ENCODE measurements at places on chromosomes 13 and 19.

DNA sequence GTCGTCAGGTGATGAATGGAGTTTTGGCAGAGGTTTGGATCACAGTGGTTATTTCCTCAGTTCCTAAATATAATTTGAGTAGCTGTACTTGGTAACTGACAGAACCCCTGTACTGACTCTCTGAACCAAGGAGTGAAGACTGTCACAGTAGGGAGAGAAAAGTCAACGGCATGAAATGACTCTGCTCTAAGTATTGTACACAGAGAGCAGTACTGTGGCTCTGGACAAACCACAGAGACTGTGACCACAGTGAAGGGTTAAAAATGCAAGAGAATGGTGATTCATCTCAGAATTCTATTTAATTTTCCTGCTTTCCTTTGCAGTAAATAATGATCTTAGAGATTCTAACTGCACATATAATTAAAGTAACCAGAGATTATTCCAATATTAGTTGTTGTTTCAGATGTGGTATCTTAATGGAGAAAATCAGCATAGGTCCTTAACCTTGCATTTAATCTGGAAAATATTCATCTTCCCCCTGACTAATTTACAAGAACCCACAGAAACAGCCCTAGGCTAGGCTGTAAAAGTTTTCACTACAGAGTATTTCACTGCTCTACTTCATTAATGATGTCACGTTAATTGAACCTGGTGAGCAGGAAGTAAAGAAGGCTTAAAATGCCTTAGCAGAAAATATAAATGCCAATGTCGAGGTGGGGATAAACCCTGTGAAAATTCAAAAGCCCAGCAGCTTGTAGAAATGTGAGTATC is 221.9 kb downstream of the LIG4 start:
- DNase-seq, result no peak

DNA sequence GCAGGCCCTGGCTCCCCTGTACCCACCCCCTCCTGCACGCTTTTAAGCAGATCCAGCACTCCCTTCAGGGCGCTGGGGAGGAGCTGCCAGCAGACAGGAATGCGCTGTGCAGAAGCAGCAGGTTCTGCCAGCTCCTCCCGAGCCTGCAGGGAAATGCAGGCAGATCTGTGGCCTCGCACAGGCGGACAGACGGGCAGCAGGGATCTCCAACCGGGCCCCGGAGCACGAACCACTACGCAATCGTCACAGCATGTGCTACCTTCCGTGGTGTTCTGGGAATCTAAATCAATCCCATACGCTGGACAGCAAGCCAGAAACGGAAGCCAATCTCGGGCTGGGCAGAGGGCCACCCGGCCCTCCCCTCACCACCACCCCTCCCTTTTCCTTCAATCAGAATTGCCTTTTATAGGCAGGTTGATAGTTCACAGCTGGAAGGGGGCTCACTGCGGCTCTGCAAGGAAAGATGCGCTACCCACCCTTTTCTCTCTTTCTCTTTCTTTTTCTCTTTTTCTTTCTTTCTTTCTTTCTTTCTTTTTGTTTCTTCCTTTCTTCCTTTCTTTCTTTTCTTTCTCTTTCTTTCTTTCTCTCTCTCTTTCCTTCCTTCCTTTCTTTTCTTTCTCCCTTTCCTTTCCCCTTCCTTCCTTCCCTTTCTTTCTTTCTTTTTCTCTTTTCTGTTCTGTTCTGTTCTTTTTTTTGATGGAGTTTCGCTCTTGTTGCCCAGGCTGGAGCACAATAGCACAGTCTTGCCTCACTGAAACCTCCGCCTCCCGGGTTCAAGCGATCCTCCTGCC is 99.9 kb downstream of the GNG7 start:
- peak; percentile 25 for DNase-seq

GRCh38 chr13:40060296-40061007 is 405.0 kb downstream of the COG6 start:
- no peak for DNase-seq

DNA sequence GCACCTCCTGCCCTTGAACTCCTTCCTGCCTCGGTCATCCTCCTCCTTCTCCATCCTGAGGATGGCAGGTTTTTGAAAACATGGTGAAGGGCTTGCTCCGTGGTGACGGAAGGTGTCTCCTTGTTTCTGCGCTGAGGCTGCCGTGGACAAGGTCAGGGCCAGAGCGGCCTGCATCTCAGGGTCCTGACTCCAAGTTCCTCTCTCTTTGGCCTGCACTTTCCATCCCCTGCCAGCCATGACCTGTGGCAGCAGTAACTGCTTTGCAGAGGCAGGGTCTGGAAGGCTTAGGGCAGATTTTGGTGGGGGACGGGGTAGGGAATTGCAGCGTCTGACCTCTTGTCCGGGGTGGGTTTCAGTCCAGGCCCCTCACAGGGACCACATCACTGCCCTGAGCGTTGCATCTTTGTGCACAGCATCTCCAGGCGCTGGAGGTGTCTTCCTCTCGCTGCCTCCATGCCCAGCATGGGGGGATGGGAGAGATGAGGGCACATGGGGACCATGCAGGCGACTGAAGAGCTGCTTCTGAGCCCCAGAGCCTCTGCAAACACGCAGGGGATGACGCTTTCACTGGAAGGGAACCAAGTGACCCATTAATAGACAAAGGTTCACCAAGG is 216.8 kb downstream of the TEX29 start:
- DNase-seq, result no peak

DNA sequence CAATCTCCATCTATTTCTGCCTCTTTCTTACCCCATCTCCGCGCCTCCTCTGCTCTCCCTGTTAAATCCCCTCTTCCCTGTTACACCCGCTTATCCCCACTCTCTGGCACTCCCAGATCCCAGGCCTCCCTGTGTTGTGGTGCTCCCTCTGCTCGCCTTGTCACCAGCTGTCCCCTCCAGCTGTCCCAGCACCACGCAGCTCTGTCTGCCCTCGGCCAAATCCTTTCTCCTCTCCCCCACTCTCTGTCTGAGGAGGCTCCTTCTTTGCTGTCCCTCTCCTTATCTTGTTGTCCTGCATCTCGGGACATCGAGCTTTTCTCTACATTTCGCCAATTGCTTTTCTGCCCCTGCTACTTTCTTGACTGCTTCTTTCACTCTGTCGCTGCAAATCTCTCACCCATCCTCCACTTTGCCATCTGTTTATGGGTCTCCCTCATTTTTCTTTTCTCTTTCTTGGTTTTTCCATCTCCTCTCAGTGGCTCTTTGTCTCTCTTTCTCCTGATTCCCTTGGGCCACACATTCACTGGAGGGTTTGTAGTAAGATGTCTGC is 941 bp downstream of the ZNF160 start:
- no peak for DNase-seq

DNA sequence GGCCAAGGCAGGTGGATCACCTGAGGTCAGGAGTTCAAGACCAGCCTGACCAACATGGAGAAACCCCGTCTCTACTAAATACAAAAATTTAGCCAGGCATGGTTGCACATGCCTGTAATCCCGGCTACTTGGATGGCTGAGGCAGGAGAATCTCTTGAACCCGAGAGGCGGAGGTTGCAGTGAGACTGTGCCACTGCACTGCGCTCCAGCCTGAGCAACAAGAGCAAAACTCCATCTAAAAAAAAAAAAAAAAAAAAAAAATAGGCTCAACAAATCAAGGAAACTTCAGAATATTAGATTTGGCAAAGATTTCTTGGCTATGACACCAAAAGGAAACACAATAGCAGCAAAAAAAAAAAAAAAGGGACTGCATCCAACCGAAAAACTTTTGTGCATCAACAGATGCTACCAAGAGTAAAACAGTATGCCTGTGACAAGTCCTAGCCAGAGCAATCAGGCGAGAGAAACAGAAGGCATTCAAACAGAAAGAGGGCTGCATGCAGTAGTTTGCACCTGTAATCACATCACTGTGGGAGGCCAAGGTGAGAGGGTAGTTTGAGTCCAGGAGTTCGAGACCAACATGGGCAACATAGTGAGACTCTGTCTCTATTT is 23.8 kb downstream of the ZNF160 start:
- no peak for DNase-seq

GRCh38 chr13:81203783-81204182 is 862.9 kb upstream of the SPRY2 start:
- no peak for DNase-seq

DNA sequence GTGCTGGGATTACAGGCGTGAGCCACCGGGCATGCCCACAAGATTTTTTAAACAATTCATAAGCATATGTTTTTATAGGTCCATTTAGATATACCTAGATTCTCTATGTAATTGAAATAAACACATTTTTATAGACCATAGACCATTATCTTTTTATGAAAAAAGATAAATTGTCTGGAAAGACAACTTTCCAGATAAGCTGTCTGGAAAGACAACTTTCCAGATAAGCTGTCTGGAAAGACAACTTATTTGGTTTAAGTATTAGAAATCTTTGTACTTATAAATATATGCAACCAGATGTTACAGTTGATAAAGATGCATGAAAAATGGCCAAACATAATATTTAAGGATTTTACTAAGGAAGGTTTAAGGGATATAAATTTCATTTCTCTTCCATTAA is 538.5 kb downstream of the GPC6 start:
- DNase-seq, result no peak

- no peak for DNase-seq
Measured at GRCh38 chr19:4707322-4707721, 16.3 kb downstream of the DPP9 start.

DNA sequence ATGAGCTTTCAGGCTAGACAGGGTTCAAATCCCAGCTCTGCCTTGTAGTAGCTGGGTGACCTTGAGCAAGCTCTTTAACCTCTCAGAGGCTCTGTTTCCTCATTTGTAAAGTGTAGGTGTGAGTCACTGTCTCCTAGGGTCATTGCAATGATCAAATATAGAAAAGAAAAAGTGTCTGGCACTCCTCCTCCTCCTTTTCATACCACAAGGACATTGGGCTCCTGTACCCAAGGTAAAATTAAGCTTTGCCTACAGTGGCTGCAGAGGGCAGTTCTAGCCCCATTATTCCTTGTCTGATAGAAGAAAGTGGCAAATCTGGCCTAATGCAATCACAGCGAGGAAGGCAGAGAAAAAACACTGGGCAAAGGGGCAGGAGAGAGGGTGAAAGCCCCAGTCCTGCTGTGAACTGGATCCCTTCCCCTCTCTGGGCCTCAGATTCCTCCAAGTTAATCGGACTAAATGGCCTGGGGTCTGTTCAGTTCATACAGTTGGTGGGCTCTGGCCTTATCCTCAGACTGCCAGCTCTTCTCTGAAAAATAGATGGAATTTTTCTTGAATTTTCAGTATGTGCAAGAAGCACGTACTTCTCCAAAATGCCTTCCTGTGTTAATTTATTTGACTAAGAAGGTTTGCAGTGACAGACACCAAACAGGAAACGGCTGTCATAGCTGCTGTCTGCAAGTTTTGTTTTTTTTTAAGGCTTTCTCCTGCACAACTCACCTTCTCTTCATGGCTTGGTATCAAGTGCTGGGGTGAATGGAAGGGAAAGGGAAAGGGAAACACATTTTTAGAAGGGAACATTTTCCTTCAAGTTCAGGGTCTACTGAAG is 35.3 kb downstream of the RGCC start:
- DNase-seq, result no peak

DNA sequence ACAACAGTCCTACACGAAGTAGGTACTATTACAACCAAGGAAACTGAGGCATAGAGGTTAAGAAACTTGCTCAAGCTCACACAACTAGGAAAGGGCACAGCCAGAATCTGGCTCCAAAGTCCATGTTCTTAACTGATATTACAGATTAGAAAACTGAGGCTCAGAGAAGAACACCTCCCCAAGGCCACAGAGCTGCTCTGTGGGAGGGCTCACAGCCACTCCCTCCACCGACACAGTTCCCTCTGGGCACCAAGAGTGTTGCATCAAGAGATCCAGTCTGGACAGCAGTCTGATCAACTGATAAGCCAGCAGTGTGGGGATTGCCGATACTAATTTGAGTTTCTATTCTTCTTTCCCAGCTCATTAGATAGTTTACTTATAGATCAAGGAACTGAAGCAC is 29.5 kb downstream of the SLC15A1 start:
- DNase-seq, result no peak

DNA sequence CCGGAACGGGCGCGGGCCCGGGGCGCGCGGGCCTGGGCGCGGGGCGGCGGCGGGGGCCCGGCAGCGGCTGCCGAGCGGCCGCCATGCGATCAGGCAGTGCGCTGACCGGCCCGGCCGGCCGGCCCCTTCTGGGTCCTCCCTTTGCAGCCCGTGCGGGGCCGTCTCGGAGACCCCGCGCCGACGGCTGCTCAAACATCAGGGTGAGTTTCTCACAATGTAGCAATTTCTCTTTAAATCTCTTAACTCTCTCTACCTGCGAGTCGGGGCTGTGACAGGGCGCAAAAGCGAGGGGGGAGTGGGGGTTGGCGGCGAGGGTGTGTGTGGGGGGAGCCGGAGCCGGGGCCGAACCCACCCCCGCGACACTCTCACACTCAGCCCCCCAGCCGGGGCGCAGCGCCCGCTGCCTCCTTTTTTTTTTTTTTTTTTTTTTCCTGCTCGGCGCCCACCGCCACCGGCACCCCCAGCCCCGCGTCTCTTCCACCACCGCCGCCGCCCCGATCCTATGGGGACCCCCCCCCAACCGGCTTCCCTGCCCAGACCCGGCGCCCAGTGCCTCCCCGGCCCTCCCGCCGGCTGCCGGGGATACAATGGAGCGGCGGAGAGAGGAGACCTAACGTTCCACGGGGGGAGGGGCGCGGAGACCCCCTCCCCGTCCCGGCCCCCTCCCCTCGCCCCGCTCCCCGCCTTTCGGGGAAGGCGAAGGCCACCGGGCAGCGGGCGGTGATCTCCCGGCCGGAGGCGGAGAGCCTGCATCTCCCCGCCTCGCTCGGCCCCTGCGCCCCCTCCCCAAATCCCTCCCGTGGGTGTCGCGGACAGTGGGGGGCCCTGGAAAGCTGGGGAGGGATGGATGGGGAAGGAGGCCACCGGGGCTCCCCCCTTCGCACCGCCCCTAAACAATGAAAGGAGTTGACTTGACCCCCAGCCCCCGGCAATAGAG is at the start of gene BICRA:
TSS of gene BICRA (plus strand) at position 166 of the 937 bp plus-strand sequence. CDS start 64,441 bp downstream, outside the sequence.
- DNase-seq, result peak; percentile 77

- no peak for DNase-seq
Measured at GRCh38 chr13:110343241-110343865, 36.3 kb downstream of the COL4A2 start.

DNA sequence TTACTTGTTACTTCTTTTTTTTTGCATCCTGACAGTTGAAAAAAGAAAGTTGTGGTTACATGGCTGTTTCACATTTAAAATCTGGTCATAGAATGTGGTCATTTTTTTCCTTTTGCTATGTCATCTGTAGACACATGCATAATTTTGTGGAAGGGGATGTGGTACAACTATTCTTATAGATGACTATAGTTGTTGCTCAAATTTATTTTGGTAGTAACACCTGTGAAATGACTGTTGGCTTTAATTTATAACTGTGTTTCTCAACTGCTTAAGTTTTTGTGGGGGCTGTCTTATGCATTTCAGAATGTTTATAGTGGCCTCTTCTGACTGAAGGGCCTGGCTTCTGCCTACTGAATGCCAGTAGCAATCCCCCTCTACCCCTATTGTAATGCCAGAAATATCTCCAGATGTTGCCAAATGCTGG is 130.5 kb downstream of the PAN3 start:
- DNase-seq, result no peak

GRCh38 chr13:96075953-96076543 is 13.9 kb upstream of the HS6ST3 start:
- DNase-seq, result no peak

- DNase-seq, result no peak
Measured at GRCh38 chr13:31826521-31826920, 87.2 kb downstream of the RXFP2 start.

- no peak for DNase-seq
Measured at GRCh38 chr19:16899566-16900075, 10.8 kb downstream of the F2RL3 start.

All from C1 segment of cervical spinal cord (tissue), 14 donors.